Activated CD4-positive, alpha-beta memory T cell treated with anti-CD3 and anti-CD28 coated beads for 36 hours (primary cell): ENCODE measurements at places on chromosomes 4 and X. TPM values are rescaled to one million over a fixed set of nuclear protein-coding genes. Genes with fewer than 3 reads are reported as not detected.

DNA sequence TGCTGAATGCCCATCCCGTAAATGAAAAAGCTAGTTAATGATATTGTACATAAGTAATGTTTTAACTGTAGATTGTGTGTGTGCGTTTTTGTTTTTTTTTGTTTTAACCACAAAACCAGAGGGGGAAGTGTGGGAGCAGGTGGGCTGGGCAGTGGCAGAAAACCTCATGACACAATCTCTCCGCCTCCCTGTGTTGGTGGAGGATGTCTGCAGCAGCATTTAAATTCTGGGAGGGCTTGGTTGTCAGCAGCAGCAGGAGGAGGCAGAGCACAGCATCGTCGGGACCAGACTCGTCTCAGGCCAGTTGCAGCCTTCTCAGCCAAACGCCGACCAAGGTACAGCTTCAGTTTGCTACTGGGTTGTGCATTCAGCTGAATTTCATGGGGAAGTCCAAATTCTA, at the start of gene SPP1:
TSS of gene SPP1 (plus strand) at position 249 of the 400 bp plus-strand sequence. CDS start 1,182 bp downstream, outside the sequence.
- peak; percentile 17 for DNase-seq

Gene UBE2K
- total RNA-seq: 83.5 TPM

Gene CCDC120
- total RNA-seq: 2.7 TPM

Gene GAGE13
- total RNA-seq: not detected

GRCh38 chr4:154497889-154498288, 6.3 kb upstream of the DCHS2 start:
- no peak for DNase-seq

Gene BEND2
- total RNA-seq: not detected

GRCh38 chr4:148182230-148182911, 259.8 kb downstream of the NR3C2 start:
- no peak for DNase-seq

DNA sequence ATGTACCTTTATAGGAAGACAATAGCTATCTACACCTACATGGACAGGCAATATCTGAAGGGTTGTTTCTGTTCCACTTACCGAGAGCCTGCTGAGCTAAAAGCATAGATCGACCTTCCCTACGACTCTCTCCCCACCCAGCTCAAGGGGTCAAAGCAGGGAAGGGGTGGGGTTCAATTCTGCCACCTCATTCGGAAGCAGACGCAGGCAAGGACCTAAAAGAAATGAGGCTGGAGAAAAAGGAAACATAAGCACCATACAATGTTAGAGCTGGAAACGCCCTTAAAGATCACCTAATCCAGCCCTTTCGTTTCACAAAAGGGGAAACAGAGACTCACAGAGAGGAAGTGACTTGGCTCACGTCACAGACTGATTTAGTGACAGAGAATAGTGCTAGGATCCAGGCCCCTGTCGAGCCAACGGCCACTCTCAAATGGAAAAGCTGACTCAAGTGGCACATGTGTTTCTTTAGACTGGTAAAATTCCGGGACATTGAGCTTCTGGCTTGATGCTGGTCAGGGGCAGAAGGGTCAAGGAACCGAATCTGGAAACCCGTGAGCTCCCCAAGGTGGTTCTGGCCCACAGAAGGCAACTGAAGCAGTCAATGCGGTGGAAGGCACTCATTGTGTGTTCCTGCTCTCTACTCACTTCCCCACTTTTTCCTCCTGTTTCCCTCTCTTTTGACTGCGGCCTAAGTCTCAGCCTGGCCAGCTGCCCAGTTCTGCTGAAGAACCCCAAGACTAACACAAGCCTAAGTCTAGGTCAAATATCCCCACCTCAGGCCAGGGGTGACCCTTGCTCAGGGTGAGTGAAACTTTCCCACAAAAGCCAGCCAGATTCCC, 7.5 kb downstream of the SEPTIN6 start:
- DNase-seq: peak; percentile 73

- DNase-seq: no peak
Measured at GRCh38 chrX:11239230-11239629, 54.0 kb upstream of the AMELX start.

- DNase-seq: no peak
Measured at GRCh38 chrX:132594129-132594528, 105.3 kb upstream of the MBNL3 start.

DNA sequence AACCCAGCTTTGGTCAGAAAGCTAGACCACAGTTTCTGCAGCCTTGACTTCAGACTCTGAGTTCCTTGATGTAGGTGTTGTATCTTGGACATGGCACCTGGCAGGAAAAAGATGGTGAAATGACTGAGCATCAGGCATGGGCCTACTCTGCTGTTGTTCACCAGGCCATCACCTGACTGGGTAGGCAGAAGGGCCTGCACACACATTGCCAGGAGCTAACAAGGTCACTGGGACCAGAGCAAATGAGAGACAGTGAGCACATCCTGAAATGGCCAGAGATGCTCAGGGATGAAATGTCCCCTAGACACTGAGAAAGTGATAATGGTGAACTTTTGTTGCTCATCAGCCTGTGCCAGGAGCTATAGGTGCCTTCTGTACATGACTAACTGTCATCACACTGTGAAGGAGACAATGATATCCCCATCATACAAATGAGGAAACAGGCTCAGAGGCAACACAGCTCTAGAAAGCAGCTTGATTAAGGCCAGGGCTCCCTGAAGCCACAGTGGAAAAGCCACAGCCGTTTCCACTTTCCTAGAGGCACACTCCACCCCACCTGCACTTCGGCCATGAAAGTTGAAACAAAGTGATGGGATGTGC, 128.3 kb downstream of the TSPAN5 start:
- no peak for DNase-seq

Gene HOPX
- total RNA-seq: 126 TPM

DNA sequence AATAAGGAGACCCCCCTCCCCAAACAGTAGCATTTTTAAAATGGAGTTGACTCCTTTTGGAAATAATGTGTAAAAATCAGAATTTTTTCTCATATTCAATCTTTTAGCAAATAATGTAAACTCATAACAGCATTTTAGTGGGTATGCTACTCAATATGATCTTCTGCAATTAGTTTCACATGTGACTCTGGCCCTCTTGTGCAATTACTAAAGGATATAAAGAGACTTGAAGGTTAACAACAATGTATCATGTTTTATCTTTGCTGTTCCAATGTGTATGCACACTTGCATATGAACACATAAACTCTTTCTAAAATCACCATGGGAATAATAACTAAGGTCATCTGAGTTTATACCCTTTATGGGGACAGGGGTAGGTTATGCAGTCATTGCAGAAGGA, 39.9 kb upstream of the RXFP1 start:
- no peak for DNase-seq

DNA sequence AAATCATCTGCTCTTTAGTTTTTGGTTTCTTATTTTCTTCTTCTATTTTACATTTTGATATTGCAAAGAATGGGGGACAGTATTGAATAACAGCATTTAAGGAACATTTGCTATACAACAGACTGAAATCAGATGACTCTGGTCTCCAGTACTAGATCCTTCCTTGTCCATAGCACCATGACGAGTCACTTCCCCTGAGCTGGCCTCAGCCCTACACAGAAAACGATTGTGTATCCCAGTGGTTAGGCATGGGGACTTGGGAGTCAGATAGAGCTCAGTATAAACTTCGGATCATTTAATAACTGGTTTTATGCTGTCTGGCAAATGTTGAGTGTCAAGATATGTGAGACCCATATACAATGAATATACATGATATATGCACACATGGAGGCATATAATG, 44.7 kb upstream of the BEX4 start:
- DNase-seq: no peak

DNA sequence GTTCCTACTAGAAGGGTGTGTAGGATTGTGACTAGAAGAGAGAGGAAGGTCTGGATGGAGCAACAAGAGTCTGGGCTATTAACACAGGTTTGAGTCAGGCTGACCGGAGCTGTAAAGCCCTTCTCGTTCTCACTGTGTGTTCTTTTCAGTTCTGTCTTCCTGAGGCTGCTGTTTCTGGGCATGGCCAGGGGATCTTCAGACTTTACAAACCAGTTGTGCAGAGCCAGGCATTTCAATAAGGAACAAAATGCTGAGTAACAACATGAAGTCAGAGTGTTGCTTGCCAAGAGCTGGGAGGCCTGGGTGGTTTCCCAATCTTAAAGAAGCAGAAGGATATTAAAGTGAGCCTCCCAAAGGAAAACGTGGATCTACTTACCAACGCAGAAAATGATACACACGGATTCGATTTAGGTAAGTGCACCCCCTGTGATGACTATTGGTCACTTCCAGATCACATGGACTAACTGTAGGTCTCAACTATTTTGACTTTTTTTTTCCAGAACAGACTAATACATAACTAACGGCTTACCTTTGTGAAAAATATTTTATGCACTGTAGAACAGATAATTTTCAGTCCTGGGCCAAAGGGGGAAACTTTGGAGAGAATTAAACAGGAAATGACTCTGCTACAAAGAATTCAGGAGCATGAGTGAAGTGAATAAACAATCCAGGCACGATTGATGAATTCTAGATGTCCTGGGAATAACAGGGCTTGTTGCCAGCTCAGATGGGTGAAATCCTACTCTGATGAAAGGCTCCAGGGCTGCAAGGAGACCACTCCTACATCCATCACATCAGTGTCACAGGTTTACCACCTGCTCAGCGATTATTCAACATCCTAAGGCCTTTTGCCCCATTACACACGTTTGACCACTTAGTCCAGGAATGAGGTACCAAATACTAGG, 94.5 kb downstream of the ANXA3 start:
- DNase-seq: no peak

DNA sequence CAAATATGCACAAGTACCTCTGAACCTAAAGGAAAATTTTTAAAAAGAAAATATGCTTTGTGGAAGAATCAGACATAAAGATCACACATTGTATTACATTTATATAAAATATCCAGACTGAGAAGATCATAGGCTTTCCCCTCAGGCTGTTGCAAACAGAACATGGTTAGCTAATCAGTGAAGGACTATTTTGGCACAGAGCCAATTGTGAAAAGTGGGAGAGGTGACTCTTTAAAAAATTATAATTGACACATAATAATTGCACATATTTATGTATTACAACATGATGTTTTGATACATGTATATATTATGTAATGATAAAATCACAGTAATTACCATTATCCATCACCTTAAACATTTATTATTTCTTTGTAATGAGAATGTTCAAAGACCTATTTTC, 44.1 kb upstream of the FOXR2 start:
- no peak for DNase-seq

DNA sequence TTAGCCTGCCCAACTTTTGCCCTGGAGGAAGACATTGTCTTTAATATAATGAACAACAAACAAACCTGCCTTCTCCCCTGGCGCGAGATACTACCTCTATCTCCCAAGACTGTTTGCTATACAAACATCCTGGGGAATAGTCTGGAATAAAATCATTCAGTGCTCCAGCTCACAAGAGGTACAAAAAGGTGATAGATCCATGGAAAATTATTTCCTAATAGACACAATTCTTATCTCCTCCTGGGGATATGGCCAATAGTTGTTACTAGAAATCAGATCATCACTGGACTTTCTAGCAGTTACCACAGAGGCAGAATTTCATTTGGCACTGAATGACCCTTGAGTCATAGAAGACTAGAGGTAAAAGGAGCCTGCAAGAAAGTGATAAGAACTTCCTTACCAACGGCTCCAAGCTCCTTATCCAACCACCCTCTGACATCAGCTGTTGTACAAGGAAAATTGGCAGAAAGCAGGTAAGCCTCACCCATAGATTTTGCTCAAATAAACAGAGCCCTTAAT, 38.1 kb downstream of the MID1 start:
- DNase-seq: no peak

DNA sequence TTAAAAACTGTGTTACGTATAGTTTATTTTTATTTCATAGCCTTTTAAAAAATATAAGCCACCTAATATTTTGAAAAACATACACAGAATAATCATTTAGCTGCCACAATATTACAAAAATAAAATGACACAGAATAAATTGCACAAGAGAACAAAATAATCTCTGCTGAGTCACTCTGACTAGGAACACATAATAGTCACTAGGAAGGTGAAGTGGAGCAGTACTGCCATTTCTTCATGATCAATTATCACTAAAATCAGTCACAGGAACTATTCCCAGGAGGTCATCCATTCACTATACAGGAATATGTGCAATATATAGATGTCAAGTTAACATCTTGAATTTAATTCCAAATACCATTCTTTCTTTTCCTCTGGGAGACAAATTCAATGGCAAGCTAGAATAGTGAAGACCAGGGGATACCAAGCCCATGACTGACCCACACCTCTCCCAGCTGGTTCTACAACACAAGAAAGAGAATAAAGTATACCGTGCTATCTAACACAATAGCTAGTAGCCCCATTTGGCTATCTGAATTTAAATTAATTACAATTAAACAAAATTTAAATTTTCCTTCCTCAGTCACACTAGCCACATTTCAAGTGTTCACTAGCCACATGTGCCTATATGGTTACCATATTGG, 5.9 kb downstream of the SMIM43 start:
- DNase-seq: no peak

DNA sequence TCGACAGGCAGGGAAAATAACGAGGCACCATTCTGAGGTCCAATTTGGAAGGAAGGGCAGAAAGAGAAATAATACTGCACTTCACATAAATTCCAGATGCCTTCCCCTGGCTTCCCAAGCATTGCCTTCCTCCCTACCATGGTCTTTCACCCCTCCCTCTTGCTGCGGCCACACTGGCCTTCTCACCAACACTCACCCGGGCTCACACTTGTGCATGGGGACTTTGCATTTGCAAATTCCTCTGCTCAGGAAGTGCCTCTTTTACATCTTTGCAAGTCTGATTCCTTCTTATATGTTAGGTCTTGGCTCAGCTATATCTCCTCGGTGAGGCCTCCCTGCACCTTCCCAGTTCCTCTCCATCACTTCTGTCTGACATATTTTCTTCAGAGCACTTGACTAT, 199.4 kb downstream of the CHIC2 start:
- DNase-seq: no peak

DNA sequence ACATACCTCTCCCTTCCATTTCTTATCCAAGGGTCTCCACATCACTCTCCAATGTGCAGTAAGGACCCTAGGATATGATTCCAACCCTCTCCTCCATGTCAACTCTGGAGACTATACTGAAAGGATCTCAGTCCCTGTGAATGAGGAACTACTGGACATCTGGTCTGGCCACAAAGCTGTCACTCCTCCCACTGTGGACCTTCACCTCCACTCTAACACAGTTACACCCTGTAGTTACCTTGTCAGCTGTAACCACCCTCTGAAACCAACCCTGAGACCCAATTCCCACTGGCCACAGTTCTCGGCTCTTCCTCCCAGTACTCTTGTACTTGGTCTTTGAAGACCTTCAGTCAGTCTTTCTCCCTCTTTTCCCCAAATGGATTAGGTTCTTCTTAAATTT, 2.9 kb downstream of the TMEM128 start:
- DNase-seq: no peak

DNA sequence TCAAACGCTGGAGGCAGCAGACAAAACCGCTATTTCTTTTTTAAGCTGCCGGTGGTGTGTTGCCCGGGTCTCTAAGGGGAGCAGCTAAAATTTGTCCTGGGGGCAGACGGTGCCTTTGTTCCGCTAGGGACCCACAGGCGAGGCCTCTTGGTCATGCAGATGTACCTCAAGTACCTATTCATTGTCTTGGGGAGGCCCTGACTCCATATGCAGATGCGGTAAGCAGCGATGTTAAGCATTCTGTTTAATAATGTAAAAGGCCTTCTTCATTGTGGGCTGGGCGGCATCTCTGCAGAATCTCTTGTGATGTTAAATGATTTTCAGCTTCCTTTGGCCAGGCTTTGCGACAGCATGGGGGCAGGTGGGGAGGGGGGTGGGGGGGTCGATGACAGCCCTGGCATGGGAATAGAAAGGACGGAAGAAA, 98.9 kb upstream of the PJA1 start:
- no peak for DNase-seq

GRCh38 chr4:53885668-53886067, 178.7 kb downstream of the CHIC2 start:
- no peak for DNase-seq
